Umbilical cord (tissue), 2 donors: ENCODE measurements at places on chromosomes 5 and 9. TPM values are rescaled to one million over a fixed set of nuclear protein-coding genes. Genes with fewer than 3 reads are reported as not detected.

Gene PLEKHG4B
- 3.1 TPM for total RNA-seq

Gene PTGER4
- 23.6 TPM for total RNA-seq

Gene FAM221B
- total RNA-seq = 1.2 TPM

Gene CARD9
- total RNA-seq = 4.6 TPM
